RPMI7951 (cell line): ENCODE measurements at places on chromosomes 3 and 15. TPM values are rescaled to one million over a fixed set of nuclear protein-coding genes. Genes with fewer than 3 reads are reported as not detected.
A peak's percentile ranks its signal among the peaks of the same experiment; 100 is the strongest.

- peak; percentile 53 for DNase-seq
These were observed 664 bp downstream of the PPCDC start for GRCh38 chr15:75023872-75024636.

DNA sequence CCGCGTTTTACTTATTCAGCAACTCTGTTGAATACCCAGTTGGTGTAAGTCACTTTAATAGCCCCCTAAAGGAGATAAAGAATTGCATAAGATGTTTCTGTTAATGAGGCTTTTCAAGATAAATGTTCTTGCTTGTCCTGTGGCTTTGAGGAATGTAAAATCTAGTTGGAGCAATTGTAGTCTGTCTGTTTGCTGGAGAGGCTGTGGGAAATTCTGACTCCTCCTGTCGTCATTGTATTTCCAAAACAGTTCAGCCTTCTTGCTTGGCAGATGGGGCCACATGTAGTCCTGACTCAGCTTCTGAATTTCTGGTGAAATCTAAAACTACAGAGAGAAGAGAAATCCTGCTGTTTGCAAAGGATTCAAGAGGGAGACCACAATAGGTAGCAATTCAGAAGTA lies 114.4 kb downstream of the RYR3 start:
- DNase-seq = peak; percentile 13

GRCh38 chr3:153145454-153145853 lies 16.6 kb upstream of the RAP2B start:
- no peak for DNase-seq

DNA sequence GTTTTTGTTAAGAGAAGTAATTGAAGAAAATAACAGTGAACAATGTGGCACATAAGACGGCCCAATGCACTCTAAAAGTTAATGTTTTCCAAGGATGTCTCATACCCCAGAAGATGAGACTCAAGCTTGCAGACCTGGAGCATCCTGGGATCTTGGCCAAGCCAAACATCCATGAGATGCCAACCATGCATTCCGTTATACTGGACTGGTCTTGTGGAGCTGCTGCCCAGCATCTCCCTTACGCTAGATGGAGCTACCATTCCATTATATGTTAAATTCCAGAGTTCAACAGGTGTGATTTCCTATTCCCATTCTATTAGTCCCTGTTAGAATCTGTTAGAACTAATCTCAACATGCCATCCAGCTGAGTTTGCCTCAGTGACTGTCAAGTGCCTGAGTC lies 181.8 kb downstream of the PDCD6IP start:
- peak; percentile 73 for DNase-seq

DNA sequence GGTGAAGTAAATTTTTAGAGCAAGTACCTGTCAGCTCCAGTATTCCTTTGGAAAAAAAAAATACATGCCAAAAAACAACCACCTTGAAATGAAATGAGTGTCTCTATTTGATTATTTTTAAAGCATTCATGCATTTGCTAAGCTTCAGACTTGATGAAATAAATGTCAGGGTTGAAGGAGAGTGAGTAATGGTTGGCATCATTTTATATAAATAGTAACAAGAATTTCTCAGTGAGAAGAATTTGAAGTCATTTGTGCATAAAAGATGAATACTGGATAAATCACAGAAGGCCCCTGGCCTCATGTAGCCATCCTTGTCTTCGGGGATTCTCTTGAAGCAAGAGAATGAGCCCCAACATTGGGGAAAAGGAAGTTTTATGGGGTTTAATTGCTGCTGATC lies 318.4 kb downstream of the LPP start:
- peak; percentile 6 for DNase-seq

GRCh38 chr3:64398006-64398405 lies 172.7 kb upstream of the PRICKLE2 start:
- no peak for DNase-seq

- DNase-seq = peak; percentile 92
These were observed 1.9 kb downstream of the ADAMTS9 start for GRCh38 chr3:64685800-64686445.

GRCh38 chr15:63367390-63367789 lies 14.3 kb downstream of the CA12 start:
- DNase-seq = no peak

GRCh38 chr3:192851821-192852372 lies 65.8 kb downstream of the MB21D2 start:
- peak; percentile 97 for DNase-seq

DNA sequence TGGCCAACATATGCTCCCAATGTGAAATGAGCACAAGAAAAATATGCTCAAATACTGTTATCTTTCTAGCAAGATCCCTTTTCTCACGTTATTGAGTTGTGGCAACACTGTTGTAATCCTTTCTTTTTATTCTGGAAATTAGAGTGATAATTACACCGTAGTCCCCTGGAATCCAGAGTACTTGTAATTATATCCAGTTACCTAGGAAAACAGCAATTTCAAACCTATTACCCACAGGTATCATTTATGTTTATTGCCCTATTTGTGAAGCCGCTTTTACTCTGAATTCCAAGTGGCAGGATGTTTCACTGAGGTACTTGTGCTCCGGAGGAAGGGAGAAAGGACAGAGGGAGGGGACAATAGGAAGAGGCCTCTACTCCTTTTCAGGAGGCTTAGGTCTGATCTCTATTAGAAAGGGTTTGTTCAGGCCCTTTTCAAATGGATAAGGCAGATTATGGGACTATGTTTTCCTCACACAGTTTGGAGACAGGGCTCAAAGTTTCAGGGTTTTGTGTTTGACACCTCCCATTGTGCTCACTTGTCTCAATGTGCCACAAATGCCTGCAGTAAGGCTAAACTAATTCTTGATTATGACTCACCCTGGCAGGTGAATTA lies 646.6 kb downstream of the TUSC7 start:
- DNase-seq = no peak

- DNase-seq = peak; percentile 39
These were observed 17.7 kb downstream of the PTH1R start for GRCh38 chr3:46895204-46895660.

DNA sequence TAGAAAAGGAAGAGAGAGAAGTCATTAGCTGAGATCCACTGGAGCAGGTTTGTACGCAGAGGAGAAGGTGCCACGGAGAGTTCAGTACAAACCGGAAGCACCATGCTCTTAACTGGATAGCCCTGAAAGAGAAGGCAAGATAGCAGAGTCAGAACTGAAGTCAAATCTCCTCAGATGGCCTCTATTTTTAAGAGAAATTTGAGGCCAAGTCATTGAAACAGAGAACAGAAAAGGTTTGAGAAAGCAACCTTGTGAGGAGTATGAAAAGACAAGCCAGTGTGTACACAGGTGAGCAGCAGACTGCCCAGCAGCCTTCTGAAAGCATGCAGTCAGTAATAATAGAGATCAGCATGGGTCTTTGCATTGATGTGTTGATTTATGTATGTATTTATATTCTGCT lies 66.1 kb upstream of the SPRED1 start:
- no peak for DNase-seq

DNA sequence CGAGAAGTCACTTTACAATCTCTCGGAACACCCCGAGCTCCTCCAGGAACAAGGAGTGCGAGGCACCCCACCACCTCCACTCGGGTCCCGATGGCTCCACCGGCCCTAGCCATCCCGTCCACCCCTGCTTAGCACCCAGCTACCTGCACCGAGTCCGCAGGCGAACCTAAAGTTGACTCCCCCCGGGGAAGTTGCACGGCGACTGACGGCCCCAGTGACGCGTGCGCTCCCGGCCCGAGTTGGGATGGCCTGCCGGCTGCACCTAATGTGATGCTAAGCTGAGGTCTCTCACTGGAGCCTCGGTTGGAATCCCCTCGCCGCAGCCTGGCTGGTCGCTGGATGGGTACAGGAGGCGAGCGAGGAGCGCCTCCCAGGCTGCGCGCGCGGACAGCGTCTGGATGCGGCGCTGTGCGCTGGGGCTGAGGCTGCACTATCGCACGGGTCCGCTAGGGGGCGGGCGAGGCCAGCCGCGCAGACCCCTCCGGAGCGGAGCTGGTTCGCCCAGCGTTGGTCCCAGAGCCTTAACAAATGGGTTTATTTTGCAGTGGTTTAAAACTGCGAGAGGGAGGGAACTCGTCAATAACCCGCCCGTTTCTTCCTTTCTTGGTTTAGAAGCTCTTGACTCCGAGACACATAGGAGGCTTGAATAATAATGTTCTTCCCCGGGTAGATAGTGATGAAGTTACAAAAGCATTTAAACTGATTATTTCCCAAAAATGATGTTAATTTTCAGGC lies at the start of gene OXTR:
OXTR (minus strand) TSS at position 526 of the 735 bp plus-strand sequence. CDS start 1,426 bp downstream, outside the sequence.
- peak; percentile 83 for DNase-seq

- DNase-seq = no peak
These were observed 510.3 kb downstream of the EPHA3 start for GRCh38 chr3:89617706-89618105.

DNA sequence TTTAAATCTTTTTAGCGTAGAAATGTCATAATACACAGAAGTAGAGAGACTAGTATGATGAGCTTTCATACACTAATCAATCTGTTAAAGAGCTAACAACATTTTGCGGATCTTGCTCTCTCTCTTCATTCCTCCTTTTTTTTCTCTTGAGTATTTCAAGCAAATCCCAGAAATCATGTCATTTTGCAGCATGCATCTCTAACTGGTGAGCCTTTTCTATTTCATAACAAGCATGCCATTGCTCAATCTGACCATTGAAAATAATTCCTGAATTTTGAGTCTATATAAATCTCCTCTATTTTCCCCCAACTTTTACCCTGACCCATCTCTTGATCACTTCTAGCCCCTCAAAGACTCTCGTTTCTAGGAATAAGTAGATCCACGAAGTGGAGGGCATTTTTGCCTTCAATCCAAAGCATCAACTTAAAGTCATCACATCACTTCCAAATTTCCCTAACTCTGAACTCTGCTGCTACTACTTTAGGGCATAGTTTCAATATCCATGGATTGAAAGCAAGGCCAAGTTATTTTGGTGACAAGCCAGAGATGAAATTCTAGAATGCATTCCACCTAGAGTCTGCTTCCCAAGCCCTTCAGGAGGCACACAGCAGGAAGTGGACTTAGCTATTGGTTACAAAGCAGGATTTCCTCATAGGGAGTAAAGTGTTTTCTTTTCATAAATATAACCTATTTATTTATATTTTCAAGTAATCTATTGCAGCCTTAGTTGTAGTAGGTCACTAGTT lies 253.5 kb upstream of the ZPLD1 start:
- no peak for DNase-seq

GRCh38 chr15:79620112-79620857 lies 188.1 kb downstream of the MINAR1 start:
- no peak for DNase-seq

- peak; percentile 34 for DNase-seq
These were observed 87.8 kb downstream of the KLHL25 start for GRCh38 chr15:85706779-85707518.

- no peak for DNase-seq
These were observed 311.7 kb downstream of the WDR72 start for GRCh38 chr15:53447742-53448141.

- no peak for DNase-seq
These were observed 30.1 kb downstream of the ESYT3 start for GRCh38 chr3:138464491-138464860.

DNA sequence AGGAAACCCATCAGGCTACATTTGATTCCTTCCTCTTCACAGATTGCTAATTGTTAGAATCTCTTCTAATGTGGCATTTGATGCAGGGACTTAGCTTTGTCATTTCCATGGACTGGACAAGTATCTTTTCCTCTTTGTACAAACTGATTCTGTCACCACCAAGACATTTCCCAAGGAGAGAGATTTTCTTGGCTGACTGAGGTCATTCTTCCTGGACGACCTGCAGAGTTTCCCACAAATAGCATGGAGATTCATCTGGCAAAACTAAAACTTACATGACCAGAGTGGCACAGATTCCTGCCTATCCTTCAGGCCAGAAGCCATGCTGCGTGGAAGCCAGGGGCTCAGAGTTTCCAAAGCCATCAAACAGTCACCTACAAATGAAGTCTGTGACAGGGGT lies 269.2 kb upstream of the LRTM1 start:
- DNase-seq = no peak

DNA sequence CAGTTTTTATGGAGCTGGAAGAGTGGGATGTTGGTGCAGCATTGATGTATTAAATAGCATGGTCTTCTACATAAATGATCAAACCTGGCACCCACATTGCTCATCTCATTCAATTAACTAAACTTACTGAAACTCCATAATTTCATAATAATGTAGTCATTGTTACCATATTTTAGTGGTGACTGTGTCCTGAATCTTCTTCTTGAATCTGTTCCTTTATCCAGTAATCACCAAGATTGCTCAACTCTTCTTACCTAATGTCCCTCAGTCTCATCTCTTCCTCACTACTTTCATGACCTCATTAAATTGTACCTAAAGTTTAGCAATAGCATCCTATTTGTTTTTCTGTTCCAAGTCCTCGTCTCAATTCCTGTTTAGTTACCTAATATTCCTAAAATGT lies 69.8 kb downstream of the FGF7 start:
- peak; percentile 11 for DNase-seq

DNA sequence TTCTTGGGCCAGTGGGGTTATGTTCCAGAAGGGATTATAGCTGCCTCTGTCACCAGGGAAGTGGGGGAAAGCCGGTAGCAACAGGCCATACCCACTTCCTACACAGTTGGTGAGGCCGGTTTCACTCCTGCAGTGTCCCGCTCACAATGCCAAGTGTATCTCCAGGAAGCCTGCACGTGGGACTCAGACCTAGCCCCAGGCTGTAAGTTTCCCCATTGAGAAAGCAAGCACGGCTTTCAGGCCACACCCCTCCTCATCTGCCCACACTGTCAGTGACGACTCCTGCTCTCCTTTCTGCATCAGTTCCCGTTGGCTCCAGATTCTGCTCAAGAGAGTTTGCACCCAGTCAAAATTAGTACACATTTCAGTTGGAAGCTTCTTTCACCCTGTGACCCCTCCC lies 51.6 kb upstream of the CPOX start:
- DNase-seq = peak; percentile 77

- no peak for DNase-seq
These were observed 48.4 kb downstream of the ROPN1B start for GRCh38 chr3:126017362-126017761.

DNA sequence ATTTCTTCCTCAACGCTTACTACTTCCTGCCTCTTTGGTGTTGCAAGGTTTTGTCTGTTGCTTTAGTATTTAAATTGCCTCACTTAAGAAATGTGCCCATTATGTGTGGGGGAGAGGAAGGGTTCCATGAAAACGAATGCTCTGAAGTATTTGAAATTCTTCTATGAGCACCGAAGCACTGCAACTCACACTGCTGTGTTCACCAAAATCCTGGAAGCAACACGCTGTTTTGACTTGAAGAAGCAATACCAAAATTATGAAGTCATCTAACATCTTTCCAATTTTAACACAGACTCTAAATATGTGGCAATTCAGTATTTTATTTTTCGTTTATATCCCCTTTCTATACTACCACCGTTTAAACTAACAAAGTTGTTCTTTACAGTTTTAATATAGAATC lies 101.5 kb downstream of the RBMS3 start:
- DNase-seq = no peak

EEFSEC gene
- total RNA-seq = 11.1 and 12.6 TPM in 2 replicates

LRRC34 gene
- 8.5 and 9.4 TPM in 2 replicates for total RNA-seq

KBTBD8 gene
- 4.1 and 6.2 TPM in 2 replicates for total RNA-seq

HYKK gene
- total RNA-seq = 4.5 and 6.8 TPM in 2 replicates

TICRR gene
- total RNA-seq = 9.0 and 11.7 TPM in 2 replicates

CTDSPL gene
- 17.3 and 26.3 TPM in 2 replicates for total RNA-seq

TMEM212 gene
- not detected in 2 replicates for total RNA-seq

PPP1R14D gene
- not detected in 2 replicates for total RNA-seq

MYLK gene
- 94.7 and 103 TPM in 2 replicates for total RNA-seq

SEMA3F gene
- 1.5 and 1.9 TPM in 2 replicates for total RNA-seq

RPN1 gene
- 423 and 449 TPM in 2 replicates for total RNA-seq

CLK3 gene
- total RNA-seq = 55.5 and 65.5 TPM in 2 replicates

TRPM1 gene
- total RNA-seq = not detected in 2 replicates

COL6A5 gene
- total RNA-seq = not detected in 2 replicates
